SK-N-SH (cell line): ENCODE measurements at places on chromosomes 12 and 14.

DNA sequence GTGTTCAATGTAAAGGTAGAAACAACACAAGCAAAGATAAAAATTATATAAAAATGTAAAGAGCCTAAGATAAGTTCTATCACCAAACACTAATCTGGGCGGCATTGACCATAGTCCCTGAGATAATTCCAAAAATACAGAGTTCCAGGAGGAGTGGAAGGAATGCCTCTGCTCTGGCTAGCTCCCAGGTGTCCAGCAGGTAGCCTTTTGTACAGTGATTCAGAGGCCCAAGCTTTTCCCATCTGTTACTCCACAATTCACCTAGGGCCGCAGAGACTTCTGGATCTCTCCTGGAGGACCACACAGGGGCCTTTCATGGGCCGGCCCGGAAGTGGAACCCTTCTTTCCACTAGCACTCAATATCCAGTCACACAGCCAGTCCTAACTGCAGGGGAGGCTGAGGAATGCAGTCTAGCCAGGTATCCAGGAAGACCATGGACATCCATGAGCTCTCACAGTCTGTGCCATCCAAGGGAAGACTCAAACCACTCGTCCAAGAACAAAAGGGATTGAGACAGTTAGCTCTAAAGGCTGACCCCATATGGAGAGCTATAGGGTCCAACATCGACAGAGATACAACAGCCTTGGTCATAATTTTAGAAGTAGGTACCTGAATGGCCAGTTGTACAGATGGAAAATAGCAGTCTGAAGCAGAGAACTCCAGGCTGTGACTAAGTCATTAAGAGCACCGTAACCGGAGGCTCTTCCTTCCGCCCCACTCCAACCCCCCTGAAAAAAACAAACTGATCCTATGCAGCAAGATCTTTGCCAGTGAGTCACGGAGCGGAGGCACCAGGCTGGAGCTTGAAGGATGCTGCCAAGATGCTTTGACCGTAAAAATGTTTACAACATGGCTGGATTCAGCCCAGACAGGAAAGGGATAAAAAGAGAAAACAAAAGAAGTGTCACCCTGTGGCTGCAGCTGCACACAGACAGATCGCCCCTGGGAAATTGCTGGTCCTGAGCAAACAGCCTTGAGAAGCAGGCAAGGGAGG is 204.8 kb downstream of the NUAK1 start:
- peak; percentile 4 for DNase-seq

- DNase-seq, result no peak
These were observed 341.1 kb downstream of the EMP1 start for GRCh38 chr12:13537623-13538022.

- no peak for DNase-seq
These were observed 246.1 kb downstream of the DPF3 start for GRCh38 chr14:72647782-72648181.

DNA sequence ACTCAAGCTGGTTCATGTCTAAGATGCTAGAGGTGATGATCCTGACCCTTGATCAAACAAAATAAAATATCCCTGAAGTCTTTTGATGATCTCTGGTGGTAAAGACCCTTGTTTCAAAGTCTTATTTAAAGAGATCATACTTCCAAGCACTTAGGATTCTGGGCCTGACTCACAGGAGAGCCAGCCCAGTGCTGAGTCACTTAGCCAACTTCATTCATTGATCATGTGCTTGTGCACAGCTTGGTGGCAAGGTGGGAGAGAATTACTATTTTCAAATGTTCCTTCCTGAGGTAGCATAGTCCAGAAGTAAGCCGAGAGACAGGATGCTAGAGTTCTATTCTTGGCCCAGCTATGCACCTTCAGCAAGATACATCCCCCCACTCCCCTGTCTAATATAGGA is 40.6 kb downstream of the SCN8A start:
- DNase-seq, result no peak

DNA sequence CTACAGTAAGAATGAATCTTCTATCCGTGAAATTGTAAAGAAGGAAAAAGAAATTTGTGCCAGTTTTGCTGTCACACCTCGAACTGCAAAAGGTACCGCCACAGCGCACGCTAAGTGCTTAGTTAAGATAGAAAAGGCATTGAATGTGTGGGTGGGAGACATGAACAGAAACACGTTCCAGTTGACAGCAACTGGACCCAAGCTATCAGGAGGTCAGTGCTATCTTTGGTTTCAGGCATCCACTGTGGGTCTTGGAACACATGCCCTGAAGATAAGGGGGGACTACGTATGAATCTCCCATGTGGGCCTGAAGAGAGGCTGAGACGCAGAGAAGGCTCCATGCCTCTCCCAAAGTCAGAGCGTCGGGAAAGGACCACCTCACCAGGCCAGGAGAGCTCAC is 9.8 kb downstream of the IFFO1 start:
- no peak for DNase-seq

DNA sequence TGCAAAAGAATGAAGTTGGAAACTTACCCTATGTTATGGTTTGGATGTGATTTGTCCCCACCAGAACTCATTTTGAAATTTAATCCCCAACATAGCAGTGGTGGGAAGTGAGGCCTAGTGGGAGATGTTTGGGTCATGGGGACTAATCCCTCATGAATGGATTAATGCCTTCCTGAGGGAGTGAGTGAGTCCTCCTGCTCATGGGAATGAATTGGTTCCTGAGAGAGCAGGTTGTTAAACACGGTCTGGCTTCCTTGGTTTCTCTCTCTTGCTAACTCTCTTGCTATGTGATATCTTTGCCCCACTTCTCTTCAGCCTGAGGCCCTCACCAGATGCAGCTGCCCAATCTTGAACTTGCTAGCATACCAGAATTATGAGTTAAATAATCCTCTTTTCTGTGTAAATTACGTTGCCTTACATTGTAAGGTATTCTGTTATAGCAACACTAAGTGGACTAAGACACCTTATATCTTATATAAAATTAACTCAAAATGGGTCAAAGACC is 22.2 kb upstream of the CCDC91 start:
- DNase-seq, result no peak

- no peak for DNase-seq
These were observed 441.6 kb downstream of the CCDC91 start for GRCh38 chr12:28631831-28632230.

DNA sequence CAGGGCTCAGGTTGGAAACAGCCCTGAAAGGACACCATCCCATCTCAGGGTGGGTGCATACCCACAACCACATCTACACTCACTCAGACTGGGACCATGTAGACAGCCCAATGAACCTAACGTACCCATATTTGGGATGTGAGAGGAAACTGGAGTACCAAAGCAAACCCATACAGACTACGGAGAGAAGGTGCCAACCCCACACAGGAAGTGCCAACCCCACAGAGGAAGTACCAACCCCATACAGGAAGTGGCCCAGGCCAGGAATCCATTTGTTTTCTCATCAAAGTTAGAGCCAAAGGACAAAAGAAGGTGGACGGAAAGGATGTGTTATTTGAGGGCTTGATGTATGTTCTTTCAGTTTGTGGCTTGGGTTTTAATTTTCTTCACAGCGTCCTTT is 19.5 kb upstream of the SPIC start:
- DNase-seq, result no peak

DNA sequence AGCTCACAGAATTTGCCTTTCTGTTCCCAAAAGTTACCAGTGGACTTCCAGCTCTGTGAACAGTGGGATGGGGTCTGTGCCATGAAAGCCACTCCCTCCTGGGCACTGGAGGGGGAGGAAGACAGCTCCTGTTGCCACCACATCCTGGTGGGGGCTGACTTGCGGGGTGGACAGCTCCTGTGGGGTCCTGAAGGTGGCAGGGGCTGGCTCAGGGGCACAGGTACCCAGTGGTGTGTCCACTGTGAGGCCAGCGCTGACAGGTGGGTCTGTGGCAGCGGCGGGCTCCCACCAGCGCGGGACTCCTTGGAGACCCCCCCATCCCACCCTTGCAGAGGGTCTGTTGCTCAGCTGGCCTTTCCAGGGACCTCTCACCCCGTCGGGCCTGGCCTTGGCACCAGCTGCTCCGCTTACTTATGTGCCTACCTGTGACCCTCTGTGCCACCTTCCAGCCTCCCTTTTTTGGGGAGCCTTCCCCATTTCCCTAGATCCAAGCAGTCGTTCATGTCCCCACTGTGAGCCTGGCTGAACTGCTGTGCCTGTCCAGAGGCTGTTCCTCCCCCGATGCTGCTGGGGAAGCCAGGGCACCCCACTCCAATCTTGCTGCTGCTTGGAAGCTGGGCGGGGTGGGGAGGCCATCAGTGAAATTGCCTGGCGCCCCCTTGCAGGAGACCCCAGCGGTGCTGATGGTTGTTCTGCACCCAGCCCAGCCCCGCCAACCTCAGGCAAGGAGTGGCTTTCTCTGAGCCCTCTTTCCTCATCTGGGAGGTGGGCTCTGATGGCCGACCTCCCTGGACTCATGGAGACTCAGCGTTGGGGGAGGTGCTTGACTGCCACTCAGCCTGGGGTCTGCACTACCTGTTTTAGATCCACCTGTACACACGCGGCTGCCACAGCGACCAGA is 2.2 kb downstream of the TEDC1 start:
- DNase-seq, result no peak

GRCh38 chr12:7731486-7731885 is 15.7 kb downstream of the CLEC4C start:
- no peak for DNase-seq

DNA sequence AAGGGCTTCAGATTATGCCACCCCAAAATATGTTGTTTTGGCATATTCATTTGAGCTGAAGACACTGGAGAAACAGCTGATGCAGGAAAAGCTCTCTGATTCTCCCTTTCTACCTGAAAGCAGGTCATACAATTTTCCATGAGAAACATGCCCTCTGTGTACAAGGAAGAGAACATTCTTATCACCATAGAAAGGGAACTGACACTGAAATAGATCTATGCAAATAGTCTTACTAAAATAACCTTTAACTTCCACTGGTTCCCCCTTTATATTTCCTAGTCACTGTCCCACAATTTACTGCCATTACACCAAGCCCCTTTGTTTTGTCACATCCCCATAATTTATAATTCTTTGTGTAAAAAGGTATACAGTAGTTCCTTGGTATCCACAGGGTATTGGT is 9.6 kb upstream of the PHC1 start:
- no peak for DNase-seq

- no peak for DNase-seq
These were observed 55.4 kb downstream of the TMEM121 start for GRCh38 chr14:105581551-105582341.

GRCh38 chr12:22689876-22690275 is 64.9 kb downstream of the ETNK1 start:
- DNase-seq, result no peak

DNA sequence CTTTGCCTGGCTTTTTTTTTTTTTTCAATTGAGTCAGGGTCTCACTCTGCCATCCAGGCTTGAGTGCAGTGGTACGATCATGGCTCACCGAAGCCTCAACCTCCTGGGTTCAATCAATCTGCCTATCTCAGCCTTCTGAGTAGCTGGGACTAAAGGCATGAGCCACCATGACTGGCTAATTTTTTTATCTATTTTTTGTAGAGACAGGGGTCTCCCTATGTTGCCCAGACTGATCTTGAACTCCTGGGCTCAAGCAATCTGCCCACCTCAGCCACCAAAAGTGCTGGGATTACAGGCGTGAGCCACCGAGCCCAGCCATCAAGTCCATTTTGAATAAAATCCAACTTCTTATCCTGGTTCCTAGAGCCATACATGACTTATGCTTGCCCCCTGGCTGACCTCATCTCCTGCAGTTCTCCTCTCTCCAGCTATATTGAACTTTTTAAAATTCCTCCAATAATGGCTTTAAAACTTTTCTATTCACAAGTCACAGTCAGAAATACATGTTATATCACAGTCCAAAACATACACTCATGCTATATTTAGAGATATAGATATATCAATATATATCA is 10.4 kb upstream of the RND1 start:
- no peak for DNase-seq

DNA sequence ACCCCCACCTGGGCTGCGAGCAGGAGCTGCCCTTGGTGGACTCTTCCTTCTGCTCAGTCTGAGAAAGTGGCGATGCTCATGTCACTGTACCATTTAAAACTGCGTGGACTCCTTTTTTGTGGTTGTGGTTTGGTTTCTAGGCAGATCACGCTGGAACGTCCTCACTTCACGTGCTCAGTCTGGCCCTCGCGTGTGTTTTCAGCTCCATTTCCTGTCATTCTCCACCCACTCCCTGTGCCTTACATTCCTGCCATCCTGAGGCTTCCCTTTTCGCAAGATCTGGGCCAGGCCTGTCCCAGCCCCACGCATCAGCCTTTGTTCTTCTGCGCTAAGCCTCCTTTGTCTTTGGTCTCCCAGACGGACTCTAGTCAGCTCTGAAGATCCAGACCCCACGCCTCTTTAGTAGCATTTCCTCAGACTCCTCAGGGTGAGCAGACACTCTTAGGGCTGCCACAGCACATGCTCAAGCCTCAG is 105.4 kb downstream of the FBXL14 start:
- no peak for DNase-seq

DNA sequence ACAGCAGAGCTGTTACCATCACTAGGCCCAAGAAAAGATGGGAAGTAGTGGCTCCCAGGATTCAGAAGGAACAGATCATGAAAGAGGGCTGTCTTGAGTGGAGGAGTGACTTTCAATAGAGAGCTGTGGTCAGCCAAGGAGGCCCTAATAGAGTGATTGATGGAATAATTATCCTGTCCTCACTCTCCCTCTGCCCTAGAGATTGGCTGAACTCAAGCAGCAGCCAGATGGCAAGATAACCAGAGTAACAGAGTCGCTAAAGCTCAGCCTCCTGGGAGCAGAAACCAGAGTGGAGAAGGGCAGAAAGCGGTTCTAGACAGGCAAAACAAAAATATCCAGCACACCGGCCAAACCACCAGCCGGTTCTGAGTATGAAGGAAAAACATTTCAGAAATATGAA is 23.1 kb downstream of the GMFB start:
- no peak for DNase-seq

GRCh38 chr12:25682421-25682820 is 129.3 kb upstream of the LMNTD1 start:
- DNase-seq, result no peak

DNA sequence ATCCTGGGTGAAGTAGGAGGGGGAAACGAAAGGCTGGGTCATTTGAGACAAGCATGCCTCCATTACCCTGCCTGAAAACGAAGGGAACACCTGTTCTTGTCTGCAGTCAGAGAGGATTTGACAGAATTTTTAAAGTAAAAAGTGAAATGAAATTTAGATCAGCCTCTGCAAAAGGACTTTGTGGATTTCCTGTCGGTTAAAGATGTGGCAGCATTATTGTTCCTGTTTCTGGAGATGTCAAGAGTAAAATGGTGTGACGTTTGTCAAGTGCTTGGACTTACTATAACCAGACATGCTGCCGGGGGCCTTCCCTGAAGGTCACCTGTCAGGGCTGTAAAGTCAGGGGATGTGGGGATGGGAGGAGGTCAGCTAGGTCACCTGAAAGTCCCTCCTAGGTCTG is 32.0 kb downstream of the NRXN3 start:
- no peak for DNase-seq

- DNase-seq, result no peak
These were observed 90.1 kb downstream of the LRRK2 start for GRCh38 chr12:40314927-40315326.
